Cerebellar cortex (tissue), 1 donor: ENCODE measurements at places on chromosomes 11 and 22.

GRCh38 chr11:100741866-100742625 is 55.0 kb downstream of the ARHGAP42 start:
- no peak for DNase-seq

DNA sequence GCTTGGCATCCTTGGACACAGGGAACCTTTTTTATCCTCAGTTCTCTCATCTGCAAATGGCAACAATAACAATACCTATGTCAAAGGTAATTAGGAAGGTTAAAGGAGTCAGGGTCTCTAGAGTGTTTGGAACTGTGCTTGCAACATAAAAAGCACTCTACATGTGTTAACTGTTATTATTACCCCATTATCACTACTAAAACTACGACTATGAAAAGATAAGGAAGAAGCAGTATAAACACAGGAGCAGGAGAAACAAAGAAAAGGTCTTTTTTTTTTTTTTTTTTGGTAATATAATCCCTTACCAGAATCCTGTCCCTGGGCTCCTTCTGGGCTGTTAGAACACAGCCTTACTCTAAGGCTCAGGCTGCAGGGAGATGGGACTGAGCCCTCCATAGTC is 348.2 kb downstream of the CADM1 start:
- DNase-seq = no peak

DNA sequence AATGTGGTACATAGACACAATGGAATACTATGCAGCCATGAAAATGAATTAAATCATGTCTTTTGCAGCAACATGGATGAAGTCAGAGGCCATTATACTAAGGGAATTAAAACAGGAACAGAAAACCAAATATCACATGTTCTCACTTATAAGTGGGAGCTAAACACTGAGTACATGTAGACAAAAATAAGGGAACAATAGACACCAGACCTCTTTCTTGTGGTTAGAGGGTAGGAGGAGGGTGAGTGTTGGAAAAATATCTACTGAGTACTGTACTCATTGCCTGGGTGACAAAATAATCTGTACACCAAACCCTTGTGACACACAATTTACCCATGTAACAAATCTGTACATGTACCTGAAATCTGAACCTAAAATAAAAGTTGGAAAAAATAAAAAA is 59.1 kb upstream of the ANO5 start:
- DNase-seq = no peak

GRCh38 chr22:31681349-31682345 is 19.6 kb upstream of the PISD start:
- DNase-seq = no peak

DNA sequence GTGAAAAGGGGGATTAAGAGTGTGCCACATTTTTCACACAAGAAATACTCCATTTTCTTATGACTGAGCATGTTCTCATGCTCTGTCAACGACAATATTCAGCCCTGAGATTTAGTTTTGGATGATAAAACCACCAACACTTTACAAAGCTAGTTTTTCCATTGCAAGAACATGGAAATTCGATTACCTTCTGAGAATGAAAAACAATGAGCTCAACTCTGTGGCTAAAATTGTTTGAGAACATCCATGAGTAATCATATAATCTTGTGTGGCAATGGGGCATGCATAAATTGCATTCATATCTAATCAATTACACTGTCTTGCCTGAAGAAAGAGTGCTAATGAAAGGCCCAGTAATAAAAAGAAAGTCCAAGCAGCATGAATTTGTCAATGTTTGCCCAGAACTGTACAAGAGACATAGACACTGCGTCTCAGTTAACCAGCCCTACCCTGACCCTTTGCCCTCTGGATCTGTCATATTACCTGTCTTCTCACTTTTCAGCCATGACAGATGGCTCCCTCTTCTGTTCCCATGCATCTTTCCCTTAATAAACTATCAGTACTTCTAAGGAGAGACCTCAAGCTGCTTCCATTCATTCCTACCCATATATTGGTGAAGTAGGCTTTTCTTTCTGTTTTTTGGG is 253.4 kb downstream of the FAM76B start:
- no peak for DNase-seq

- DNase-seq = no peak
These were observed 154.9 kb downstream of the CACNA1I start for GRCh38 chr22:39725351-39726035.

DNA sequence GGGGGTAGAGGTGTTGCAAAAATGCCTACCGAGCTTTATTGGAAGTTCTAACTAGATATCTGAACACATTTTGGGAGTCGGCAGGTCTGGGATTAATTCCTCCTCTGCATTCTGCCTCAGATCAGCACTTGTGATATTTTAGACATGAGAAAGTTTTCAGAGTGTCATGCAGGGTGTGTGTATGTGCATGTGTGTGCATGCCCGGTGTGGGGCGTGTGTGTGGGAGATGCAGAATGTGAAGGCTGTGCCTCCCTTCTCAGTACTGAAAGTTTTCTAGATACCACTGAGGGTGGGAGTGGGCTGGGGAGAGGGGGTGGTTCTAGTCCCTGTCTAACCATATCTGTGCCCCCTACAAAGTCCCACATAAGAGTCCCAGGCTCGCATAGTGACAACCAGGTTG is 180.0 kb upstream of the NTM start:
- DNase-seq = no peak

DNA sequence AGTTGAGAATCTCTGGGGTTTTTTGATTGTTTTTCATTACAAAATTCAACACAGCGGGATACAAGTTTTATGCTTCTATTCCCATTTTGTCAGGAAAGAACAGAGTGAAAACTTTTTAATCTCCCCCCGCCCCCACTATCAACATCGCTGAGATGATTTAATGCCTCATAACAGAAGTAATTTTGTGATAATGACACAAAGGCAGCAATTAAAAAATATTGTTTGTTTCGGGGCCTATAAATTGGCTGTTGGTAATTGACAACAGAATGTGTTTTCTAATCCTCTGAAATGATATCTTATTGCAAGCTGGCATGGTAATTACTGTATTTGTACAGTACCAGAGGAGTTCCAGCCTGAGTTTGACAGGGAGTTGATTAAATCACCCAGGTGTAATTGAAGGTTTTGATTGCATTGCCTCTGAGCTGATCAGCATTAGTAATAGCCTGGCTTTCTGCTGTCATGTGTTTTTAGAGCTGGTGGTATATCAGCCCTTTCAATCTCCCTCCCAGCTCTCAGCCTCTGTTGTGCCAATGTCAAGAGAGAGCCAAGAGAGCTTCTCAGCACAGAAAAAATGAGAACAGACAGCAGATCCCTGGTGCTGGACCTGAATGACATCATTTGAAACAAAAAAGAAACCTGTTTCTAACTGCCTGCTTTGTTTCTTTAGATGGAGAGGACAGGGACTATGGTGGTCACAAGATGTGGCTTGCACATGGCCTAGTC is 265.1 kb downstream of the FAM76B start:
- DNase-seq = no peak

DNA sequence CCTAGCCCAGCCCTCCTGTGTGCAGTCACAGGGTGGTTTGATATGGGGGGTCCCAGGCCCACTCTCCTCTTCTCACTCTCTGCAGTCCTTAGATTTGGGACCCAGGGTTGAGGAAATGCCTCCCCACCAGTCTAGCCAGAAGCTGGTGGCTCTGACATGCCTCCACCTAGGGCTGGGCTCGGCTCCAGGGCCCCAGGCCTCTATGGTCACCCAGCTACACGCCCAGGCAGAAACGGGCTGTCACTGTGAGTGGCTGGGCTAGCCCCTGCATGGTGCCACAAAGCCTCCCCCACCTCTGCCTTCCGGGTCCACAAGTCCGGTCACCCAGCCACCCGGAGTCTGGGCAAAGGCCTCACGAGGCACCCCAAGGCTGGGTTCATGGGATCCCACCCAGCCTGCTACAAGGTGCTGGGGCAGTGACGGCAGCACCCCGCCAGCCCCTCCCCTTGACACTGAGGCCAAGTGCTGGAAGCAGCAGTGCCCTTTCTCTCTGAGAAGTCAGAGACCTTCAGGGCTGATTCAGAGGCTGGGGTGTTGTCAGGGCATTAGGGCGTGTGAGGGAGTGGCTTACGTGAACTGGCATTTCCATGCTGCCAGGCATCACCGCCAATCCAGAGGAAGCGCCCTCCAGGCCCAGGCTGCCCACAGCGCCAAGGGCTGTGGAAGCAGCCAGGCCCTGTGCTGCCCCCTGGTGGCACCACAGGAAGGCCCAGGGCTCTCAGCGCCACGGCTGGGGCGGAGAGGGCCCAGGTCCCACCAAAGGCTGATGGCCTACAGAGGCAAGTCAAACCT is 638 bp upstream of the PITPNM1 start:
- DNase-seq = peak; percentile 93

DNA sequence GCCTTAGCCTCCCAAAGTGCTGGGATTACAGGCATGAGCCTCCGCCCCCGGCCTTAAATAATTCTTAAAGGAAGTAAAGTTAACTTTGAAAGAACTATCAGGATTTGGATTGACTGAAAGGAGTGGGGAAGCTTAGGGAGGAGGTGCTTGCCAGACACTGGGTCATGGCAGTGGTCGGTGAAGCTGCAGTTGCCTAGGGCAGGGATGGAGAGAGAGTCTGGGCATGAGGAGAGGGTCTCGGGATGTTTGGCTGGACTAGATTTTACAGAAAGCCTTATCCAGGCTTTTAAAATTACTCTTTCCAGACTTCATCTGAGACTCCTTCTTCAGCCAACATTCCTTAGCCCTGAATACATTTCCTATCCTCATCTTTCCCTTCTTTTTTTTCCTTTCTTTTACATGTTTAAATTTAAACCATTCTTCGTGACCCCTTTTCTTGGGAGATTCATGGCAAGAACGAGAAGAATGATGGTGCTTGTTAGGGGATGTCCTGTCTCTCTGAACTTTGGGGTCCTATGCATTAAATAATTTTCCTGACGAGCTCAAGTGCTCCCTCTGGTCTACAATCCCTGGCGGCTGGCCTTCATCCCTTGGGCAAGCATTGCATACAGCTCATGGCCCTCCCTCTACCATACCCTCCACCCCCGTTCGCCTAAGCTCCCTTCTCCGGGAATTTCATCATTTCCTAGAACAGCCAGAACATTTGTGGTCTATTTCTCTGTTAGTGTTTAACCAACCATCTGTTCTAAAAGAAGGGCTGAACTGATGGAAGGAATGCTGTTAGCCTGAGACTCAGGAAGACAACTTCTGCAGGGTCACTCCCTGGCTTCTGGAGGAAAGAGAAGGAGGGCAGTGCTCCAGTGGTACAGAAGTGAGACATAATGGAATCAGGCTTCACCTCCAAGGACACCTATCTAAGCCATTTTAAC is at the start of gene NNMT:
Gene NNMT (plus strand): TSS at position 724 of the 929 bp plus-strand sequence. CDS start 158 bp downstream, at position 882.
- no peak for DNase-seq

GRCh38 chr22:32475468-32476010 is 928 bp downstream of the FBXO7 start:
- DNase-seq = peak; percentile 54

GRCh38 chr11:9821008-9821752 is 157.3 kb downstream of the SWAP70 start:
- peak; percentile 73 for DNase-seq

- DNase-seq = no peak
These were observed 820.5 kb downstream of the BRD1 start for GRCh38 chr22:49007013-49007653.

- no peak for DNase-seq
These were observed 112.9 kb downstream of the SPON1 start for GRCh38 chr11:14075118-14076078.

DNA sequence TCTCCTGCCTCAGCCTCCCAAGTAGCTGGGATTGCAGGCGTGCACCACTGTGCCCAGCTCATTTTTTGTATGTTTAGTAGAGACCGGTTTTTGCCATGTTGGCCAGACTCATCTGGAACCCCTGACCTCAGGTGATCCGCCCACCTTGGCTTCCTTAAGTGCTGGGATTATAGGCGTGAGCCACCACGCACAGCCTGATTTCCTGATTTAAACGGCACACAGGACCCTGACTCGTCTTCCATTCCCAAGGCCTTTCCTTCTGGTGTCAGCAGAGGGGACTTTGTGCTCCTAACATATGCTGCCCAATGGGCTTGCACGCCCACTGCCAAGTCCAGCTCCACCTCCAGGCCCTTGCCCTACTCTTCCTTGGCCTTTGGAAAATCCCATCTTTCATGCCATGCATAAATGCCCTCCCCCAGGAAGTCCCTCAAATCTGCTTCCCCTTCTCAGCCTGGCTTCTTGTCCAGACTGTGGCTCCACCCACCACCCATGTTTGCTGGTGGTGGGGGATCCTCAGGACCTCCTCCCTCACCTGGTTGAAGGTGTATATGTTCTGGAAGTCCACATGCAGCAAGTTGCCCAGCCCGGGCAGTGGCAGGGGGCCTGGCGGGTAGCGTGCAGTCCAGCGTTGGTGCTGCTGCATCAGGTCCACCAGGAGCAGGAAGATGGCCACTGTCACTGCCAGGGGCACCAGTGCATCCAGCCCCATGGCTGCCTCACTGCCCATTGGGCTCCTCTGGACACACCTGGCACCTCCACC is 23.9 kb upstream of the CYP2D6 start:
- no peak for DNase-seq

DNA sequence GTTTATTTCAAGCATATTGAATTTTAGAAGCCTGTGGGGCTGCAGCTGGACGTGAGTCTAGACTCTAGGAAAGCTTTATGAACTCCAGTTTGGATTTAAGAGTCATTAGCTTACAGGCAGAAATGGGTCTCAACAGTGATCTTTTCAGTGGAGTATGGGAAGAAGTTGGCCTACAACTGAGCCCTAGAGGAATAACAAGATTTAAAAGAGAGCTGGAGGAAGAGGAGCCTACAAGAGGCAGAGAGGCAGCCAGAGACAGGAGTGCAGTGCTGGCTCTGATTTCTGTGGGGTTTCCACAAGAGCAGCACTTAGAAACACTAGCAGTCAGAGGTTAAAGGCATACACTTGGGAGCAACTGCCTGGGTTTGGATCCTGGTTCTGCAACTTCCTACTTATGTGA is 17.9 kb downstream of the APOL5 start:
- DNase-seq = no peak

DNA sequence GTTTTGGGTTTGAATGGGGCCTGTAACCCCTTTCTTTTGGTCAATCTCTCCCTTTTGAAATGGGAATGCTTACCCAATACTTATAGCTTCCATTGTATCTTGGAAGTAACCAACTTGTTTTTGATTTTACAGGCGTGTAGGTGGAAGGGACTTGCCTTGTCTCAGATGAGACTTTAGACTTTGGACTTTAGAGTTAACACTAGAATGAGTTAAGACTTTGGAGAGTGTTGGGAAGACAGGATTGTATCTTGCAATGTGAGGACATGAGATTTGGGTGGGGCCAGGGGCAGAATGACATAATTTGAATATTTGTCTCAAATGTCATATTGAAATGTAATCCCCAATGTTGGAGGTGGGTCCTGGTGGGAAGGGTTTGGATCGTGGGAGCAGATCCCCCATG is 1466.9 kb downstream of the LRRC4C start:
- no peak for DNase-seq

- DNase-seq = no peak
These were observed 17.2 kb upstream of the TAB1 start for GRCh38 chr22:39382410-39382809.
